ENCODE measurements at places on chromosomes 11 and 22.

GRCh38 chr11:116085031-116085635, 580.9 kb upstream of the CADM1 start:
- DNase-seq, result no peak

GRCh38 chr22:27718186-27719035, 83.1 kb downstream of the MN1 start:
- DNase-seq, result no peak

- DNase-seq, result no peak
Observed at GRCh38 chr11:38968951-38969350, 2370.9 kb upstream of the RAG2 start.

DNA sequence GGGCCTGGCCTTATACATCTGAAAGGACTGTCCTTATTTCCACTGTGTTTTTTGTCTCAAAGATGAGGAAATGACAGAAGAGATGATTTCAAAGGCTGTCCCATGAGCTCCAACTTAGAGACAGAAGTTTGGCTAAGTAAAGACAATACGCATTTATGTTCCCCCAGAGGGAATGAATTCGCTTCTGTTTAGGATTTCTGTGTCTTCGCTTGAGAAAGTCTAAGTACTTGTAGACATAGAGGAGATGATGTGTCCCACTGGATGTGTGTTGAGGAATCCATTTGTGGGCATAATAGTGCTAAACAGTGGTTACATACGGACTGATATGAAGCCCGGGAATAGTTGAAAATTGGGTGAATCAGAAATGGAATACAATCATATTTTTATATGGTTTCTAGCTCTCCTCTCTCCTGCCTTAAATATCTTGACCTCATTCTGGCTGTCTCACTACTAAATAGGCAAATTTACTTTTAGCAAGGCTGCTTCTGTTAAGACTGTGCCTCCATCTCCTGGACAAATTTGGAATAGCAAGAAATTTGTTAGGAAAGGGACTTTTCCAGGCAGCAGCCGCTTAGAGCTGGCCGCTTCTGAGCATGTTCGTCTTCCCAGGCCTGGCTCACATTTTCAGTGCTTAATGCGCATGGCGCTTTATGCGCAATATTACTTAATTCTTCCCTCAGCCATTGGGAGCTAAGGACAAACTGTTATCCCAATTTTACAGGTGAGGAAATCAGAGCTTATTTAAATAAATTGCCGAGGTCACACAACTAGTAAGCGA, 1.9 kb upstream of the PEX26 start:
- peak; percentile 74 for DNase-seq

DNA sequence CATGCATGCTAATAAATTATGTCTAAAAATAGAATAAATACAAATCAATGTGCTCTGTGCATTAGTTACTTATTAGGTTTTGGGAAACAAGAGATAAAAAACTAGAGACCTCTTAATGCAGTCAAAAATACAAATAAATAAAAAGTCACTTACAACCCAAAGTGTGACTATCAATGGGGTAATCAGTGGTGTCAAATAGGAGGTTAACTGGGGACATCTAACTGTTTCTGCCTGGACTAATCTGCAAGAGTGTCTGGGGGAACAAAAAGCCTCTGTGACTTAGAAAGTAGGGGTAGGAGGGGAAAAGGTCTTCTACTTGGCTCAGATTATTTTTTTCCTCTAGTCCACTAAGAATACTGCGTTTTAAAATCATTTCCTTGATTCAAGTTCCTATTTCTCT, 810 bp upstream of the HBB start:
- DNase-seq, result no peak

GRCh38 chr11:119192111-119192510, 6.8 kb downstream of the NHERF4 start:
- DNase-seq, result no peak

GRCh38 chr22:27754888-27755480, 46.6 kb downstream of the MN1 start:
- no peak for DNase-seq
